HCEC 1CT (cell line): ENCODE measurements at places on chromosomes 7 and 10.

DNA sequence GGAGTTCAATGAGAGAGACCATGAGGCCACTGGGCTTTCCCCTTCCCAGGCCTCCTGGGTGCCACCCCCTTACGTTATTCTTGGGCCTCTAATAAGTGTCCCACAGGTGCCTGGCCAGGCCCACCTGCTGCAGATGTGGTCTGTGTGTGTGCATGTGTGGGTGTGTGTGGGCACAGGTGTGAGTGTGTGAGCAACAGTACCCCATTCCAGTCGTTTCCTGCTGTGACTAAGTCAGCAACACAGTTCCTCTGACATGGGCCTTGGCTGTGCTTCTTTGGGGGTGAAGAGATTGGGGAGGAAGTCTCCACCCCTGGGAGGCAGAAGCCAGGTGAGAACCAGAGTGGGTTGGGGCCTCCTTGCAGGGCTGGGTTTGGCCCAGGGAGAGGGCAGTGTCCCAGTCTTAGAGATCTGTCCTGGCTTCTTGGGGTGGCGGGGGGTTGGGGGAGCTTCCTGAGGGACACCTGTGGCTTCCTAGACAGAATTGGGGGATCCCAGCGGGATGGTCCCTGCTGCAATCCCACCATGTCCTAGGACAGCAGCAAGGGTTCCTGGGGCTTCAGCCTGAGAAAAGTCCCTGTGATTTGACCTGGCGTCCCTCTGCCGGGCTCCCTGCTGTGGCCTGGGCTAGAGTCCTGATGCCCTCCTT, 4.1 kb upstream of the PILRB start:
- no peak for DNase-seq

- DNase-seq, result no peak
These were observed 62.5 kb upstream of the NAMPT start for GRCh38 chr7:106347229-106347833.

DNA sequence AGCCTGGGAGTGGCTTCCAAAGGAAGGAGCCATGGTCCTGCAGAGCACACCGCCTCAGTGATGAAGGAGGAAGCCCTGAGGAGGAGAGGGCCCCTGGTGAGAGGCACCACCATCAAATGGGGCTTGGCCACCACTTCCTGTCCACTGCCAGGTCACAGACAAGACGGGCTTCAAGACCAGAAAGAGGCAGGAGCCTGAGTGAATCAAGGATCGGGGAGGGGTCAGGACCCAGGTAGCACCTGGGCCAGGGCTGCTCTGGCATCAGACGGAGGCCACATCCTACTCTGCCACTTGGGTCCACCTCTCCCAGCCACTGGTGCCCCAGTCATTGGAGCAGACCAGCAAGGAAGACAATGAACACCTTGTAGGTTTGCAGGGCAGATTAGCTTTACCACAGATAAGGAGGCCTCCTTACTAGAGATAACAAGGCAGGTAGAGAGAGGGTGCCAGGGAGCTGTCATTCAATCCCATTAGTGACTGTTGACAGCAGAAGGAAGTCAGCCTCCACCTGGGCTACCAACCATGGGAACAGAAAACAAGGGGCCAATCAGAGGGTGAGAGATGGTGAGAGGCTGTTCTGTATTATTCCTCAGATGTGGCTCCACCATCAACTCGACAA, 143.4 kb downstream of the TNS3 start:
- no peak for DNase-seq

- DNase-seq, result no peak
These were observed 255.3 kb downstream of the FZD1 start for GRCh38 chr7:91519241-91520158.

GRCh38 chr10:87705339-87705738, 45.7 kb downstream of the PAPSS2 start:
- peak; percentile 8 for DNase-seq

DNA sequence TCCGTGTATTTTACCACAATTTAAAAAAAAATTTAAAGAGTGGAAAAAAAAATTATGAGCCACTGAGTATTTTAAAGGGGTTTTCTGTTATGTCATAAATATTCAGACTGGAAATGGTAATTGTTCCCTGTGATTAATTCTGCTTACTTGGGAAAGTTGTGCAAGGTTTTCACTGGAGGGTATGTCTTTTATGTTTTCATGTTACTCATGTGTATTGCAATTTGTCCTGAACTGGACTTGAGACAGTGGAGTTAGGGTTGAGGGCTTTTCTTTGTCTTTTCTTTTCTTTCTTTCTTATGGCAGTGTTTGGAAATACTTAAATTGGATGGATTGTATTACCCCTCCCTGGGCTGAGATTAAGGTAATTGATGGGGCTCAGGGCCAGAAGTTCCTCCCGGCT, 257.7 kb downstream of the BAMBI start:
- no peak for DNase-seq

GRCh38 chr7:20777377-20778062, 9.2 kb downstream of the SP8 start:
- no peak for DNase-seq

- peak; percentile 37 for DNase-seq
These were observed 434.6 kb upstream of the SEMA3A start for GRCh38 chr7:84629216-84629615.

- peak; percentile 80 for DNase-seq
These were observed 176.6 kb downstream of the GALNT11 start for GRCh38 chr7:152202056-152202455.

DNA sequence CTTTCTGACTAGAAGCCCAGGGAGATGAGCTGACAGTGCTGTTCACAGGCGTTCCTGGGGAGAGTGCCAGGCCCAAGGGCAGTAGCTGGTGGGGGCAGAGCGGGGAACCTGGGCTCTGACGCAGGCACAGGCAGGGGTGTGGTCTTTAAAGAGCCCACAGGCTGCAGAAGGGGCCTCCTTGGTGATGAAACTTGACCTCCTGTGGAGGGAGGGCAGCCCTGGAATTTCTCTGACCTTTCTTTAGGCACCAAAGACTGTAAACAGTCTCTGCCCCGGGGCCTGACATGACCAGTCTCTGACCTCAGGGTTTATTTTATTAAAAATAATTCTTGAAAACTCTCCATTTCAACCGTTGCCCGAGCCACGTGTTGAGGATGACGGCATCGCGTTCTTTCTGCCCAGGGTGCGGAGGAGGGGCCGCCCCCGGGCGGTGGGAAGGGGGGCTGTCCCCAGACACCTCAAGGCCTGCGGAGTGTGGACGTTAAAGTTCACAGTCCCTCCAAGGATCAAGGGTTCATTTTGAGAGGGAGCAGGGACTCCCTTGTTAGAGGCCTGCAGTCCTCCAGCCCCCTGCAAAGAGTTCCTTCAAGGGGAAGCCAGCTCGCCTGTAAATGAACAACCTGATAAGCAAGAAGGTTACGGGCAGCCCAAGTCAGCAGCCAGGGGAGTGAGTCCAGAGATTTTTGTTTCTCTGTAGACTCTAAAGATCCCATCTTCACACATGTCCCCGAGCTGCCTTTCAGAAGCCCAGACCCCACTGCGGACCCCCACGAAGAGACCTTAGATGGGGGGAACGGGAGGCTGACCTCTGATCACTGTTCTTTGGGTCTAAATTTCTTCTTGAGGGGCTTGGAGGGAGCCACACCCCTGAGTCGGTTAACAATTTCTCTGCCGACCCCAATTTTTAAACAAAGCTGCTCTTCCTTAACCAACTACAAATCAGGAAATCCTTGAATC, 128.9 kb downstream of the VIPR2 start:
- DNase-seq, result no peak

DNA sequence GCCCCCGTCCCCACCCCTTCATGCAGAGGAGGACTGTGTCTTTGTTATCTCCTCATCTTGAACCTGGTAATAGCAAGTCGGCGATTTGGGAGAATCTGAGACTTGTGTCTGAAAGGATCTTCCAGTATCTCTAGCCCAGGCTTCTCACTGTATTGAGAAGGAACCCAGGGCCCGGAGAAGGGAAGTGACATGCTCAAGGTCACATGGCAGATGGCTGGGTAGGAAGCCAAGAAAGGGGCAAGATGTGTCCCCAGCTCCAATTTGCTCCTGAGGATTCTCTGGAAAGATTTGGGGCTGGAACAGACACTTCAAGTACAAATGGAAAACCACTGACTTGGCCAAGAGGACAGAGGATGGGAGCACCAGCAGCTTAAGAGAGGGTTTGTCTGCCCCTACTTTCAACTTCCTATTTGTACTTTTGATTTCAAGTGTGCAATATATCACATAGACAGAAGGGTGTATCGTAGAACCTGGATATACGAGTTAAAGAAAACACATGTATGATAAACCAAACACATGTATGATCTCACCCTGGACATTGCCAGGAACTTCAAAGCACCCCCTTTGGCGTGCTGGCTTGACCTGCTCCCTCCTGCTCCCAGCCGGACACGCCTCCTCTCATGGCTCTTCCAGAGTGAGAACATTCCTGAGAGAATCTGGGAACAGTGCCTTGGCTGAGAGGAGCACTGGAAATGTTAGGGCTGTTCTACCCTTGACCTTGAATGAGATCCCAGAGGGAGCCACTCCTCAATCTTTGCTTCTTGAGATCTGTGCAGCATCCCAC, 79.7 kb downstream of the CDH23 start:
- DNase-seq, result no peak

DNA sequence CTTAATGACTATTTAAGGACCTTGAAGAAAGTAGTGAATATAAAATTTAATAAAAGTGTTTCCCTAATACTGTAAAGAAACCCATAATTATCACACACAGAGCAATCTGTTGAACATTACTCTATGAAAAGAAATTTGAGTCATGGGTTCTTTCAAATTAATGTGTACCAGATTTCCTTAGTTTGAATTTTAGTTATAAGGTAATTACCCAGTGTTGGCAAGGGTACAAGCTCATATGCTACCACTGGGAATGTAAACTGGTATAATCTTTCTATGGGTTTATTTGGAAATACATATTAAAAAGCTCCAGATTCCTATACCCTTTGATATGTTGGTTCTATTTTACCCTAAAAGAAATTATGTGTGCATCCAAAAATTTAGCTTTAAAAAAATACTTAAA, 22.9 kb downstream of the PANK1 start:
- DNase-seq, result no peak

GRCh38 chr7:105786520-105787470, 89.6 kb downstream of the ATXN7L1 start:
- no peak for DNase-seq

- DNase-seq, result no peak
These were observed 287.8 kb upstream of the MKLN1 start for GRCh38 chr7:131039836-131040235.

DNA sequence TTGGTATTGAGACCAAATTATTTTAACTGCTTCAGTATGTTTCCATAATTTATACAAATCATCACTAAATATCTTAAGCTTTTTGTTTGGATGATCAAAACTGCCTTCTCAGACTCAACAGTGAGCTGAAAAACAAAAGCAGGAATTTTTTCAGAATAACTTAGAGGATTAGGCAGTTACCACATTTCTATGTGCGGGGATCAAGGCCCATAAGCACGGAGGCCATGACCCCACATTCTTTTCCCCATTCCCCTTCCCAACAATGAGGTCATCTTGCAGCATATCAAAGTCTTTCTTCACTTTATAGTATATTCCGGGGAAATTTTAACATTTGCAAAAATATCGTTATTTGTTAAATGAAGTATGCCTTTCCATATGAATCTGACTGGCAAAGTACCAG, 125.8 kb downstream of the ELMO1 start:
- no peak for DNase-seq

DNA sequence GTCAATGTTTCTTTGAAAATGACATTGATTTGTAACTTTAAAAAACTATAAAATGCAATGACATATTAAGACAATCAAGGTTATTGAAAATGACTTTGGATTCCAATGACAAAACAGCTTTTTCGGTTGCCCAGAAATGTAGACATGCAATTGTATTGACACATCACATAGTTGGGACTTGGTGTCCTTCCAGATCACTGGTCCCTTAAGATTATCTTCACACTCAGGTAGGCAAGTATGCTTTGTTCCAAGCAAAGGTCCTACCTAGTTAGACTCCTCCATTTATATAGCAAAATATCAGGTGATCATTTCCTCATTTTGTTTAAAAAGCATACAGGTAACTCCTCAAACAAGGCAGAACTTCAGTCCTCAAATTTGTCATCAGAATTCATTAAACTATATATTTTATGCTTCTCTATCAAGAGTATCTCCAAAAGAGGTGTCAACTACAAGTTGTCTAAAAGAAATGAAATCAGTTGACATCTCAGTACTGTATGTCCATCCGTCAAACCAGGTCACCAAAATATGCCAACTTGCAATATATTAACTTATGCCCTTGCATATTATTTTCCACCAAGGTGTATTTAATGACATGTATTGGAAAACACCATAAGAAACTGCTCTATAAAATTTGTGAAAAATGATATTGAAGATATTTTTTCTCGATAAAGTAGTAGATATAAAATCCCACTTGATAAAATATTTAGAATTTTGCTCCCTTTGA, 64.6 kb downstream of the TSPAN12 start:
- no peak for DNase-seq

- DNase-seq, result no peak
These were observed 459 bp upstream of the FEZF1 start for GRCh38 chr7:122304996-122305421.

DNA sequence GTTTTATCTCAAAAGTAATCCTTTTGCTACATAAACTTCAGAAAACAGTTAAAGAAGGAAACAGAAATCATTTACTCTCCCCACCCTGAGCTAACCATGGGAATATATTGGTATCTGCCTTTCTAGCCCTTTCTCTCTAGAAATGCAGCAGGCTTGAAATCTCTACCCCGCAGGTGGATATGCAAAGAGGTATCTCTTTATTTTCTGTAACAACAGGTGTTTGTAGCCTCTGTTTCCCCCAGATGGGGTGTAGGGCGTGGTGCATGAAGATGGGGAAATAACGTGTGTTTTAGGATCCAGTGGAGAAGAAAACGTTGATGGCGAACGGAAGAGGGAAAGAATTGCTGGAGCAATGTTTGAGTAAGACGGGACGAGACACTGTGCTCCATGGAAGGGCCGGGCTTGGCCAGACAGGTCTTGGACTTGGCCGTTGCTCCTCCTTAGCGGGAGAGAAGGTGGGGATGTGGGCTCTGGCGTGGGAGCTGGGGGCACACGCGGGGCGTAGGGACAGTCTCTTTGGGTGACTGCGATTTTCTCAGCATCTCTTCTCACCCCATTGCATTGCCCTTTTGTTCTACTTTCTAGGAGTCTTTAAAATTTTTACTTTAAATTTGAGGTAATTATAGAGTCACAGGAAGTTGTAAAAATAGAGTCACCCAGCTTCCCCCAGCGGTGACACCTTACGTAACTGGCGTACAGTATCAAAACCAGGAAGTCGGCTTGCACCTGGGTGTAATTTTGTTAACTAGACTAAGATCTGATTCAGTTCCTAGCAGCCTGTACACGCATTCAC, 82.9 kb downstream of the ELFN1 start:
- DNase-seq, result no peak

- peak; percentile 52 for DNase-seq
These were observed 4.4 kb downstream of the IFIT3 start for GRCh38 chr10:89332123-89332633.

DNA sequence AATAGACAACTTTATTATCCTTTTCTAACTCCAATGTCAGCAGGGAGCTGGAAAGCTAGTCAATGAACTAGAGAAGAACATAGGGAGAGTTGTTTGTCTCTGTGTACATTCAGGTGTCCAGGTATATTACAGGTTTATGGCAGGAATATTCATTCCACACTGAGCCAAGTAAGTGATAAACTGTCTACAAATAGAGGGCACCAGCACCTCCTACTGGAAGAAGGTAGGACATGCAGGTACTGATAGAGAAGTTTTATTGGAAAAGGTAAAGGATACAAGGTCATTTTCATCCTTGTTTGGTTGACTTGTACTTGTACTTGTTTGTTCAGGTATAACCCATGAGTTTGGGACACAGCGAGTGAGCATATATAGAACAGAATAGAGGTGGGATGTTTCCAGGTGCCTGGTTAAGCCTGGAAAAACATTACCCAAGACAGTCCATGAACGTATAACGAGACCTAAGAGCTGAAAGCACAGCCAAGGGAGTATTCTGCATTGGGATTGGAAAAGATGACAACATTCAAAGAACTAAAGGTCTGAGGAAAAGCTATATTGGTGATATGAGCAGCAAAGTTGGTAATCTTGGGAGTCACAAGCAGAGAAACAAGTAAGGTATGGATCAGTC, 61.4 kb upstream of the PPP1R3C start:
- DNase-seq, result peak; percentile 45
